ENCODE measurements at places on chromosomes 16 and 17.

- DNase-seq, result no peak
Observed at GRCh38 chr17:2883544-2884213, 87.4 kb downstream of the RAP1GAP2 start.

GRCh38 chr17:15442311-15443180 is 24.9 kb downstream of the CDRT4 start:
- DNase-seq, result no peak

DNA sequence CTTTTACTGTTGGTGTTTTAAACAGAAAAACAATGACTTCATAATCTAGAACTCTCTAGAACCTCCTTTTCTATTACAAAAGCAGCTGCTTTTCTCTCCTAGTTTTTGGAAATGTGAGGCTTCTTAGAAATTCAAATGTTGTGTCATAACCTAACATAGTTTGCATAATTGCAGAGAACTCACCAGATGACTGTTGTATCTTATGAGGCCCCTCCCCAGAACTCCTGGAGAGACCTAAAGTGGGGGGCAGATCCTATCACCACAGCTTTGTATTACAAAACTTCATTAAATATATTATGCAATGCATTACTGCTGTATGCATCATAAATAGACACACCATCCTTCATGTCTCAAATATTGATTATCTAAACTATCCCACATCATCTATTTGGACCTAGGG is 538.7 kb upstream of the HSBP1 start:
- DNase-seq, result no peak

DNA sequence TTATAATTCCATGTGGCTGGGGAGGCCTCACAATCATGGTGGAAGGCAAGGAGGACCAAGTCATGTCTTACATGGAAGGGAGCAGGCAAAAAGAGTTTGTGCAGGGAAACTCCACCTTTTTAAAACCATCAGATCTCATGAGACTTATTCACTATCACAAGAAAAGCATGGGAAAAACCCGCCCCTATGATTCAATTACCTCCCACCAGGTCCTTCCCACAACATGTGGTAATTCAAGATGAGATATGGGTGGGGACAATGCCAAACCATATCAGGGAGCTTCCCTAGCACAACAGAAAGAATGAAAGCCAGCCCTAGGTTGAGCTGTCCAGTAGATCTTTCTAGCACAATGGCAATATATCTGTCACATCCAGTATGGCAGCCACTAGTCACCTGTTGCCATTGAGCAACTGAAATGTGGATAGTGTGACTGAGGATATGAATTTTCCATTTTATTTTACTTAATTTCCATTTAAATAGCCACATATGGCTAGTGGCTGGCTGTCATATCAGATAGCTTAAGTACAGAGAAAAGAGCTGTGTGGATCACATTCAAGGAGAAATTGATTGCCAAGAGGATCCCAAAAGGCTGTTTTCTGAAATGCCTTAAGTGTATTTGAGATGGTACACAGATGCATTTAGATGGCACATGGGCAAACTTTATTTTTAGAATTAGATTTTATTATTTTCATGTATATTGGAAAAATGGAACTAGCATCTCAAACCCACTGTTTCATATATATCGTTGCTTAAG is 273.0 kb downstream of the GRIN2A start:
- no peak for DNase-seq

GRCh38 chr17:66222798-66223350 is 6.3 kb downstream of the APOH start:
- DNase-seq, result no peak

GRCh38 chr17:50412188-50412732 is 13.8 kb upstream of the ACSF2 start:
- DNase-seq, result no peak

DNA sequence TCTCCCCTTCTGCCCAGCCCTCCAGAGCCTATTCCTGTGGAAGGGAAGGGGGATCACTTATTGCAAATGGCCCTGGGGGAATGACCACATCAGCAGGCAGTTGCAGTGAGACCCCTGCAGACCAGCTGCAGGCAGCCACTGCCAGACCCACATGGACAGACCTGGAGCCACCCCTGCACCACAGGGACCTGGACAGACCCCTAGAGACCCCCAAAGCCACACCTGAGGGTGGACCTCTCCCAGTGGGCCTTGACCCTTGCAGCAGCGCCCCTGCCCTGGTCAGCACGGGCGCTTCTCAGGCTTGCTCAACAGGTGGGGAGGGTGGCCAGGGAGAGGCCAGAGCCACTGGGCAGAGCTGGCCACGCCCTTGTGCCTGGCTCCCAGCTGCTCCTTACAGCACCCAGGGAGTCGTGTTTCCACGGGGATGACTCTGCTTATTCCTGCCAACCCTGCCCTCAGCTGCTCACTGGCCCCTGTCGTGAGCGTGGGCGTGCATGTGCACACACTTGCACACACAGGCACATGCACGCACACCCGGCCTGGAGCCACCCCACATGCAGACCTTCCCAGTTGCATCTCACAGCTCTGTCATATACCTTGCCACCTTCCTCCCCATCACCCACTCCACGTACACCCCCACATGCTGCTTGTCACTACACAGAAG is 1.3 kb upstream of the SCN4A start:
- no peak for DNase-seq

DNA sequence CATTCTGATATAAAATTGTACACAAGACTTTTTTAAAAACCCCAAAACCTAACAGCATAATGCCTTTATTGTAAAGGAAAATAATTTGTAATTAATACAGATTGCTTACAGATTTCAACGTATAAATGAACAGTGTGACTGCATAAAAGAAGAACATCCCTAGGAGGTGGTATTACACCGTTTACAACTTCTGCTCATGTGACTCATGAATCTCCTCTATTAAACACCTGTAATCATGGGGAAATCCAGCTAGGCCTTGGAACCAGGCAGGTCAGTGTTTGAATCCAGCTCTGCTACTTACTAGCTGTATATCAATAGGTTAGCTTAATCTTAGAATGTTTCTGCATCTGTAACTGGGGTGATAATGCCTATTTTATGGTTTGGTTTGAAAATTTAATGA is 15.2 kb downstream of the RABEP1 start:
- no peak for DNase-seq

DNA sequence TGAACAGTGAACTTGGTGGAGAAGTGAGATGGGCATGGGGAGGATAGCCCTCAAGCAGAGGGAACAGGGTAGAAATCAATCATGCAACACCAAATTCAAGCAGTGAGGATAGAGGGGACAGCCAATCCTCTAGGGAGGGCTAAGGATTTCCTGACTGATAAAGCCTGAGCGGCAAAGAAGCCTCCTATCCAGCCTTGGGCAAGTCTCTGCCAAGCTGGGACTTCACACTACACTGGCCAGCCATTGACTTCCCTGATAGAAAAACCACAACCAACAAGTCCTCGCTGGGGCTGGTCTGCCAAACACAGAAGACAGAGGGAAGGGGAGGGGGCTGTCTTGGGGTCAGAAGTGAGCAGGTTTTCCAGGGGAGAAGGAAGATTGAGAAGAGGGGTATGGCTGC is 2.5 kb upstream of the FBXL19 start:
- no peak for DNase-seq

DNA sequence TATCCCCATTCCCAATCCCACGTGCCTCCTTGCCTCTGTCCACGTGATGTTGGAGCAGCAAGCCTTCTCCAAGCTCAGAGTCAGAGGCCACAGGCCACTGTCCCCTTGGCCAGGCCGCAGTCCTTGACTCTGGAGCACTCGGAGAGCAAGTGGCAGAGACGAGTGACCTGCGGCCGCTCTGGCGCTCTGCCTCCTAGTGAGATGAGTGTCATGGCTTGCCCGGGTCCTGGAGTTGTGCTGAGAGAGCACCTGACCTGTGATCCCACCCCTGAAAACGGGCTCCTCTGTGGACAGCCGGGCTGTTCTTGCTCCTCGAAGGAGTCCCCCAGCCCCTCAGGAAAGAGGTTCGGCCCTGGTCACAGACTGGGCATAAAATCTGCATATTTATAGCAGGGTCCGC is 10.0 kb upstream of the FASN start:
- DNase-seq, result no peak

GRCh38 chr17:1022278-1023024 is 25.5 kb downstream of the TIMM22 start:
- DNase-seq, result no peak

All from natural killer cell (primary cell).